Kasumi-1 (cell line): ENCODE measurements at places on chromosomes 7 and 10.
A peak's percentile ranks its signal among the peaks of the same experiment; 100 is the strongest.

GRCh38 chr10:51106311-51106945 is 32.1 kb downstream of the PRKG1 start:
- no peak for DNase-seq

DNA sequence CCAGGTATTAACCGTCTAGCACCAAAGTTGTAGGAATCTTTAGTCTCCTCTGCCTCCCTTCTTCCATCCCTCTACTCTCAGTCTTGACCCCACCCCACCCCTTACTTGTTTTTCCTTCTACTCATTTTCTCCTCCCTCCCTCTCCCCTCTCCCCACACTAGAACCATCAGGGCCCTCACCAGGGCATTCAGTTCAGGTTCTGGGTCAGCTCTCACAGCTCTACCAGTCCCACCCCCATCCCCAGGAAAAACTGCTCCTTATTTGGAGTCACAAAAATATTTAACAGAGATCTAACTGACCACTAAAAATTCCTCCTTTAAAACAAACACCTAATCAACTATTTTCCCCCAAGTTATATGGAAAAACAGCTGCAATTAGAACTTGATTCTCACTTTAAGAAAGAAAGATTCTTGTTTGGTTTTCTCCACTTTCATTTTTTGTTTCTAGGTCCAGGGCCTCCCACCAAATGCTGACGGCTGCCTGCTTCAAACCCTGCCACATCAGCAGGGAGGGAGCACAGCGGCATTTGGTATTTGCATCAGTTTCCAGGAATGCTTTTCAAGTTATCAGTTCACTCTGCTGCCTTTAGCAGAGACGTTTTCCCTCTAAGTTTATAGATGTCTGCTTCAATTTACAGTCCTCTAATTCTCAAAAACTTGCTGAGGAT is 2.8 kb upstream of the COL1A2 start:
- DNase-seq = no peak

DNA sequence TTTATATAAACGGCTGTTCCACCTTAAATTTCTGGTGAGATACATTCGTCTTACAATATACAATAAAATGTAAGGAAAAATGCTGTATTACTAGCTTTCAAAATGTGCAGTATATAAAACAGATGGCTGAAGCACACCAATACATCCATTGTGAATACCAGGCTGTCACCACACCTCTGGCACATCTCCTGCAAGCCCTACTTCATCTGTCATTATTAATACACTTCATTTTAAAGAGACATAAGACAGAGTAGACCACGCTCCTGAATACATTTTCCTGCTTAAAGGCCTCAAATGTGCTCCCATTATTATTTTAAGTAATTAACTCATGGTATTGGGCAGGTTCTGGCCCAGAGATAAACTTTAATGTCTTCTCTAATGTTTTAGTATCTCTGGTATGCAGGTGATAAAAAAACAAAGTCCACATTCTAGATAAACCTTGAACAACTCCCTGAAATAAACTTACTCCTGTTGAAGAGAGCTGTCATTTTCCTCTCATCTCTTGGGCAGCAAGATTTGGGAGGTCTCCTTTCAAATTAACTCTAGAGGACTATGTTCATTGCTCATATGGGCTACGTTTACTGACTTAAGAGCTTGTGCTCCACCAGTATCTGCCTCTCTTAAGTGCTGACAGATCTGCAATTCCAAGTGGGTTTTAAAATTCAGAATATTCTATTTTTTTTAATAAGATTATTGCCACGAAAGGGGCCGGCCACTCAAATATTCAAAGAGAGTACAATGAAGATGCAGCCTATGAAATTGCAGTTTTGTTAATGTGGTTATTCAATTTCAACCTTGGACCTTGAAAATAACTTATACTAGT is 396.5 kb upstream of the SEMA3D start:
- no peak for DNase-seq

DNA sequence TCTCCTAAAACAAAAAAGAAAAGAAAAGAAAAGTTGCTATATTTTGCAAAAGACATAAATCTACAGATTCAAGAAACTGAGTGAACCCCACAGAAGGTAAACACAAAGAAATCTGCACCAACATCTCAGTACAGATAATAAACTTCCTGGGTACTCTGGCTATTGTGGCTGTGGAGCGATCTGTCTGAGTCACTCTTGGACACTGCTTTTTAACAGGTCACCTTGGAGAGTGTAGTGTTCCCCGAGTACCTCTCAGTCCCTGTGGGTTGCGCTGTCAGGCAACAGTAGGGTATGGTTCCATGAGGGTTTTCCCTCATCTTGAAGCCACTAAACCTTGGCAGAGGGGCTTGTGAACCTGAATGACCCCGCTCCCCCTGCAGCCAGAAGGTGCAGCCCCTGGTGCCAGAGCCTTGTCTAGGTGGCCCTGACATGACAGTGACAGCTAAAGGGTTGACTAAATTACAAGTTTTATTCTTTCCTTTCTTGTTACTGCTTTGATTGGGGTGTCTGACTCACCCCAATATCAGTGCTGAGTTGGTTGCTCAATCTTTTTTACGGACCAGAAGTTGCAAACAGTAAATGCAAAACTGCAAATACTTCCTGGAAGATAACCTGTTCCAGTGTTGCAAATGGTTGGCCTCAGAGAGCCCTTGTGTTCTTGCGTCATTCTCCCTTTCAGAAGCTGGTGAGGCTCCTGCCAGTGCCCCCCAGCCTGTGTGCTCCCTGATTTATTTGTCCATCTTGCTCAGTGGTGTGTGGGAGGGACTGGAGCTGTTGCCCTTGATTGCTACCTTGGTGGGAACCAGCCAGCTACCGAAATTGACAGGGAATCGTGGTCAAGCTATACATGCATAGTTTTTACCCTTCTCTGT is 30.6 kb downstream of the POR start:
- no peak for DNase-seq

DNA sequence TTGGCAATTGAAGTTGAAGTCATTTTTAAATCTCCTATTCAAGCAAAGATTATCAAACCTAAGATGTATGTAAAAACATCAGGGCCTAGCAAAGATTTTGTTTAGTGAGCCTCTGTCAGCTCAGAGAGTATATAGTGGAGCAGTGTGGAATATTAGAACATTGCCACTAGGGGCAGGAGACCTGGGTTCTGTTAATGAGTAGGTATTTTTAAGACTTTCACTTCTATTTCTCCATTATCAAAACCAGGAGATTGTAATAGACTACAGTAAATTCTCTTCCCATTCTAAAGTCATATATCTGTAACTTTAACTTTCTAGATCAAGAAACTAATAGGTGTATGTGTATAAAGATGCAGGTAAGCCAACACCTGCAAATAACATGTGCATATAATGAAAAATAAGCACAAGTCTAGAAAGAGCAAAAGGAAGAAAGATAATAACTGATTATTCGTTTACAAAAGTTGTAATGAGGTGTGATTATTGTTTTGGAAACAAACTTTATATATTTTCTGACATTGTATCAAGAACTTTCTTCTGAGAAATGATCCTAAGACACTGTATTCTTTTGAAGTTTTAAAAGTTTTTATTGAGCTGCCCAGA is 64.4 kb downstream of the KCND2 start:
- peak; percentile 64 for DNase-seq

- no peak for DNase-seq
These were observed 69.5 kb downstream of the CACNA2D1 start for GRCh38 chr7:82373926-82374635.

GRCh38 chr7:138755331-138755747 is 42.5 kb upstream of the TMEM213 start:
- no peak for DNase-seq

DNA sequence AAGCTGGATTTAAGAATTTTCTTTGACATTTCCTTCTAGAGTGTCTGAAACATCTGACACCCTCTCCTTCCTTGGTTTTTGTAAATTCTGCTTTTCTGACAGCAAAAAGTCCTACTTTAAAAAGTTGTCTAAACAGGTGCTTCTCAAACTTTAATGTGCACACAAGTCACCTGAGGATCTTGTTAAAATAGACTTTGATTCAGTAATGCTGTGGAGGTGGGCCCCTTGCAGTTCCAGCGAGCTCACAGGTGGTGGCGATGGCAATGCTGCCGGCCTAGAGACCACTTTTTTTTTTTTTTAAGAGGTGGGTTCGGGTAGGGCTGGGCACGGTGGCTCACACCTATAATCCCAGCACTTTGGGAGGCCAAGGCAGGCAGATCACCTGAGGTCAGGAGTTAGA is 77.1 kb downstream of the ABCC2 start:
- no peak for DNase-seq

DNA sequence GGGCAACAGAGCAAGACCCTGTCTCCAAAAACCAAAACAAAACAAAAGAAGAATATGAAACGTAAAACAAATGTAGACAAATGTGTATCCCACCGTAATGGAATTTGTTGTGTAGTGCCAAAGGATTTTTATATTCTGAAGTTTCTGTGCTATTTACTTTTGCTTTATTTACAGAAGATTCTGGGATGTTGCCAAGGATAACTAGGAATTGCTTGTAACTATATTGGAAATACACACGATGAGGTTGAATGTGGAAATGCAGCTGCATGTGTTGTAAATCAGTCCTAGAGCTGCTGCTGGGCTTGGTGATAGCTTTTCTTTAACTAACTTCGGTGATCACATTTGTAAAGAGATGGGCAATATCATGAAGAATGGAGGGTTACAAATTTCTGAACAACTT is 39.5 kb downstream of the GALNT17 start:
- no peak for DNase-seq

DNA sequence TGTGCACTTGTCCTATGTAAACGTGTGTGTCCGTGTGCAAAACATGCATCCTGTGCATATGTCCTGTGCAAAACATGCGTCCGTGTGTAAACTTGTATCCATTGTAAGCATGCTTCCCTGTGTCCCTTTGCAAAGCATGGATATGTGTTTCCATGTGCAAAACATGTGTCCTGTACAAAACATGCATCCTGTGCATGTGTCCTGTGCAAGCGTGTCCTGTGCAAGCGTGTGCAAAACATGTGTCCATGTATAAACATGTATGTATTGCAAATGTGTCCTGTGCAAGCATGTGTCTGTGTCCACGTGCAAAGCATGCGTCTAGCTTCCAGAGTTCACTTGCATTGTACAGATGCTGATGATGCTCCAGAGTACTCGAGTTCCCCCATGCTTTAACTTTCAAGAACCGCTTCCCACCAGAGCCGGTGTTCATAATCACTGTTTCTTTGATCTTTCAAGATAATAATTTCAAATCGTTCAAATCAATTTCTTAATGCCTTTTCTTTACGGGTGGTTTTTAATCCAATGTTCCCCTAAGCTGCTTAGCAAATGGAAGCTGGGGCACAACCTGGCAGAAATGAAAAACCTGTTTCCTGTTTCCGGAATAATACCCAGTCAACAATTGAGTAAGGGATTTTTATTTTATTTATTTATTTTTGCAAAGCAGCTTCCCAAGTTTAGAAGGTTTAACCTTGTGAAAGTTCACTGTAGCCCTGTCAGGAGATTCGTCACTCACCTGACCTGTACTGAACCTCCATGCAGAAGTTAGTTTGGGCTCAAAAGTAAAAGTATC is 641 bp upstream of the ASB13 start:
- DNase-seq = peak; percentile 34

DNA sequence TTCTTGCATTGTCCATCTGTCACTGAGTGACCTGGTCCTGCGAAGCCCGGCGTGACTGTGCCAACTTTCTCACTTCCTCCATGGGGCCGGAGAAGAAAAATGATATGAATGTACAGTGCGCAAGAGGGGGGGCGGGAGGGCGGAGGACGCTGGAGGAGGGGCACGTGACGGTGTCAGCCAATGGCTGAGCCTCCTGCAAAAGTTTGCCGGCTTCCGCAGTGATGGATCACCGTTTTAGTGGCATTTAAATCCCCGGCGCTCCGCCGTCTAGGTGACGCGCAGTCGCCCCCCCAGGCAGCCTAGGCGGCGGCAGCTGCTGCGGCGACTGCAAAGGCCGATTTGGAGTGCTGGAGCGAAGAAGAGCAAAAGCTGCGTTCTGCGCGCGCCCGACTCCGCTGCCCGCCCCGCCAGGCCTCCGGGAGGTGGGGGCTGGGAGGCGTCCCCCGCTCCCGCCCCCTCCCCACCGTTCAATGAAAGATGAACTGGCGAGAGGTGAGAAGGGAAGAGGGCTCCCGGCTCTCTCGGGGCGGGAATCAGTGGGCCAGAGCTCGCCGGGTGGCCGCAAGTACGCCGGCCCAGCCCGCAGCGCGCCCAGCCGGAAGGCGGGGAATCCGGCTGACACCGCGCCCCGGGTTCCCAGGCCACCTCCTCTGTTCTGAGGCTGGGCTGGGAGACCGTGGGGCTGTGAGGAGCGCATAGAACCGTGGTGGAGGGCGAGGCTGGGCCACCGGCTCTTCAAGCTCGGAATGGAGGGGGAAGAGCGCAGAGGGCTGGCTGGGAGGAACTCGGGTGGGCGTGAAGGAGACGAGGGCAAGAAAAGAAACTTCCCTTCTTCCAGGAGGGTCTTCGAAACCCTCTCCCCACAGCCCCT is at the start of gene HOXA1:
Gene HOXA1 (minus strand): TSS at position 104 of the 871 bp plus-strand sequence. CDS start 88 bp downstream, at position 16.
- peak; percentile 93 for DNase-seq

DNA sequence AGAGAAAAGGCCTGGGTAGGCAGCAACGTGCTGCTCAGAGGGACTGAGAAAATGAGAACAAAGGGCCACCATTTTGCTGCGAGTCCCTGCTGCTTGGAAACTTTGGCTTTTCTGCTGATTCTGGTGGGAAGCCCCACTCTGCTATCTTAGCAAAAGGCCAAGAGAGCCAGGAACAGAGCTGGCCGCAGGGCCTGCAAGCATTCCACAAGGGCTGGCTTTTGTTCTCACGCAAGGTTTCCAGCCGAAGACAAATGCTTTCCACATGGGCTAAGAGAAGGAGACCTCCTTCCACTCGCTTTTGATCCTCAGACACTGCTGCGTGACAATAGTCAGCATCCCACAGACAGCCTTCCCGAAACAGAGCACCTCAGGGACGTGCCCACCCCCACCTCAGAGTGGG is 163.1 kb downstream of the ARHGAP12 start:
- DNase-seq = no peak

DNA sequence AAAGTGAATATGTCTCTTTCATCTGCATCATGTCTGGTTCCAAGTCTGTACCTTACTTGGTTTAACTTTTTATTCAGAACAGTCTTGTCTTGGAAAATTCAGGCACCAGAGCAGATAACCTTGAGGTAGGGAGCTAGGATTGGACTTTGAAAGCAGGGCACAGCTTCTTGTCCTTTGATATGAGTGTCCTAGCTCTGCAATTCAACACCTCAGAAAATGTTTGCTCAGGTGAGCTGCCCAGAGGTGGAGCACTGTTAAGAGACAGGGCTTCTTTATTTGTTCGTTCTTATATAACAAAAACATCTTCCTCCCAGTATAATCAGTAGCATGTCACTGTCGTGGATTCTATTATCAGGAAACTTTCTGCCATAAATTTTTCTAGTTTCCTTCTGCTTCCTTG is 118.3 kb downstream of the LRRC4 start:
- DNase-seq = no peak

- no peak for DNase-seq
These were observed 78.4 kb upstream of the BAIAP2L1 start for GRCh38 chr7:98479318-98479717.

DNA sequence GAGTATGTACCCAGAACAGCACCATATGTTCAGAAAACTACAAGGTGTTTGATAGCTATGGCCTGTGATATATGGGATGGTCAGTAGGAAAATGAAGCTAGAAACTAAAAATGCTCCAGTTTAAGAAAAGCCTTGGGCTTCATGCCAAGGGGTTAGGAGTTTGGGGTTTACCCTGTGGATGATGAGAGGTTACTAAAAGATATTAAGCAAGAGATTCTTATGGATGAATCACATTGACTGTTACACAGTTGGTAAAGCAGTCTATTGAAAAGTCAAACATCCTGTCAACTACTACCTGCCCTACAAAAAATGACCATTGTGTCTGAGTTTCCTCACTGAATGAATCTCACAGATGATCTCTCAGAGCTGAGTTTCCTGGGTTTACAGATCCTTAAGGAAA is 166.2 kb upstream of the INHBA start:
- no peak for DNase-seq
